ENCODE measurements at places on chromosomes 16 and 17. TPM values are rescaled to one million over a fixed set of nuclear protein-coding genes. Genes with fewer than 3 reads are reported as not detected.

DNA sequence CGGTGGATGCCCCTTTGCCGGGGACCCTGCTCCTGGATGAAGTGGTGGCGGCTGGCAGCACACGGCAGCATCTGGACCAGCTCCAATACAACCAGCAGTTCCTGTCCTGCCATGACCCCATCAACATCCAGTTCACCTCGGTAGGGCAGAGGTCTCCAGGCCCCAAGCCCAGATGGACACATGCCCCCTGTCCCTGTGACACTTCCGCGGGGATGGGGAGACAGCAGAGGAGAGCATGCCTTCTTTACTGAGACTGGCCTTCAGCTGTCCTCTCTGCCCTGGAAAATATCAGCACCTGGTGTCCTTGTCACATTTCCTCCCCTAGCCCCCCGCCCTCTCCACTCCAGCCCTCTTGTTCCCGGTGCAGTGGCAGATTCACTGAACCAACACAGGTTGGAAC lies 6.2 kb downstream of the CHAD start:
- no peak overlapping the region for H3K4me3 ChIP-seq
- H3K36me3 ChIP-seq, result no peaks in the 10 kb centered on the region
- no peak overlapping the region for H3K27ac ChIP-seq

The PLEKHG4 gene
- polyA plus RNA-seq, result 28.5 TPM

DNA sequence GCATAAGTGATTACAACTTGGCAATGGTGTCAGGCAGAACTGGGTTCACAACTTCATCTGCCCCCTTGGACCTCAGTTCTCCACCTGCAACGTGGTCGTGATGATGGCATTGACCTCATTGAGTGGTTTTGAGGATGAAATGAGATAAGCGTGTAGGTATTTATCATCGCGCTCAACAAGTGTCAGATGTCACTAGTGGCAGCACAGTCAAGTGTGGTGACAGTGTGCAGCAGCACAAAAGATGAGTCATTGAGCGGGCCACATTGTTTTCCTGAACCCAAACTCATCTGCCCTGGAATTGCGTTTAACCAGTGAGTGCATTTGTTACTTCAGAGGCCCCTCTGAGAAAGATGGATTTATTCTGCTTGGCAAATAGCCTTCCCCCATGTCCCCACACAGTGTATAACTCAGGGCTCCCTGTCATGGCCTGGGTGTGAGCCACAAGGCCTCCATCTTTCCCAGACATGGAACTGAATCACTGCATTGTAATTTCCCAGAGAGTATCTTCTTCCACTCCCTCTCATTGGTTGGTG lies 20.9 kb downstream of the IRX3 start:
- DNase-seq, result no peak
- H3K36me3 ChIP-seq, result no peaks in the 10 kb centered on the region
- H3K4me3 ChIP-seq, result no peak overlapping the region
- H3K27me3 ChIP-seq, result no peaks in the 10 kb centered on the region

DNA sequence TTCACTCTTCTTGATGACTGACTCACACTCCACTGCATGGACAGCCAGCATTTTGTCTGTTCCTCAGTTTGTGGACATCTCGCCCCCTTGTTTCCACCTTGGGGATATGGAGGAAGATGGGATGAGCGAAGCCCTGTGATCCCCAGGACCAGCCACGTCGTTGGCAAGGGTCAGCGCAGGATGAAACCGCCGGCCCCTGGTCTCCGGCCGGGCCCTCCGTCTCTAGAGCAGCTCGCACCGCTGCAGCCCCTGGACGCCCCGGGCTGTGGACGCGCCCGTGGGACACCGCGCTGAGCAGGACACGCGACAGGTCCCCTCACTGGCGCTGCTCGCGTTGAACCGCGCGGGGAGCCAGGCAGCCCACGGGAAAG lies 604 bp upstream of the ZC3H18 start:
- H3K4me3 ChIP-seq, result peak overlapping the region; percentile 72
- no peaks in the 10 kb centered on the region for H3K27me3 ChIP-seq
- H3K36me3 ChIP-seq, result no peaks in the 10 kb centered on the region
- H3K4me1 ChIP-seq, result peaks cover 19% of the 10 kb centered on the region

GRCh38 chr17:48244121-48244711 lies 136.7 kb downstream of the SNX11 start:
- no peaks in the 10 kb centered on the region for H3K36me3 ChIP-seq
- no peaks in the 10 kb centered on the region for H3K27me3 ChIP-seq
- H3K4me1 ChIP-seq, result no peaks in the 10 kb centered on the region
- no peak overlapping the region for H3K27ac ChIP-seq

GRCh38 chr16:86496262-86496928 lies 13.9 kb upstream of the FOXF1 start:
- H3K27ac ChIP-seq, result no peak overlapping the region
- no peaks in the 10 kb centered on the region for H3K36me3 ChIP-seq
- DNase-seq, result no peak
- no peaks in the 10 kb centered on the region for H3K4me1 ChIP-seq
- no peaks in the 10 kb centered on the region for H3K27me3 ChIP-seq

The ASGR1 gene
- polyA plus RNA-seq, result 1.2 TPM

DNA sequence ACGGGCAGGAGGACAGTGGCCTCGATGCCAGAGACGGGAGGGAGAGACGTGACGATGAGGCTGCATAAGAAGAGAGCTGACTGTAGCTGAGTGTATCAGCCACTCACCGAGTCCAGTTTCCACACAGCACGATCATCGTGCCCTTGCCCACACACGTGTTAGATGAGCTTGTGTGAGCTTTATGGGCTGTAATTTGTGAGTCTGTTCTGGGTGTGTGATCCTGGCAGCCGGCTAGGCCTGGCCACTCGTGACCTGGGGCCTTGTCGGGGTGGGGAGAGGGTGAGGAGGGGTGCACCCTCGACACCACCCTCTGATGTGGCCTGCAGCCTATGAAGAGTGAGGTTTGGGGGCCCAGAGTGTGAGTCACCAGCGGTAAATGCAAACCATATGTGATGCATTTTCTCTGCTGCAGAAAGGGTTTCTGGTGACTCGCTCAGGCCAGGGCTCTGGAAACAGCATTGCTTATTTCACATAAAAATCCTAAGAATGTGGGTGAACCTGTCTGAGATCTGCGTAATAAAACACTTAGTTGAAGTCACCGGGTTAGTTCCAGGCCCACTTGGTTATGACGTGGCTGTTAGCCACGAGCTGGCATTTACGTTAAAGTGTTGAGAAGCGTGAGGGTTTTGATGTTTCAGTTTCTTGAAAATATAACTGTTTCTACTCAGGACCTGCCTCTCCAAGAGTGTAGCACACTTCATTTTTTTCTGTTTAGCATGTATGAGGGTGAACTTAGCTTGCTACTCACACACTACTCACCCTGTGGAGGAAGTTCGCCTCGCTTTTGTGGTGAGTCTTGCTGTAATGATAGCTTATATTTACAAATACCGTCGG lies 4.2 kb downstream of the METRNL start:
- H3K27me3 ChIP-seq, result no peaks in the 10 kb centered on the region
- no peaks in the 10 kb centered on the region for H3K36me3 ChIP-seq
- peaks cover 12% of the 10 kb centered on the region for H3K4me1 ChIP-seq
- no peak for DNase-seq

DNA sequence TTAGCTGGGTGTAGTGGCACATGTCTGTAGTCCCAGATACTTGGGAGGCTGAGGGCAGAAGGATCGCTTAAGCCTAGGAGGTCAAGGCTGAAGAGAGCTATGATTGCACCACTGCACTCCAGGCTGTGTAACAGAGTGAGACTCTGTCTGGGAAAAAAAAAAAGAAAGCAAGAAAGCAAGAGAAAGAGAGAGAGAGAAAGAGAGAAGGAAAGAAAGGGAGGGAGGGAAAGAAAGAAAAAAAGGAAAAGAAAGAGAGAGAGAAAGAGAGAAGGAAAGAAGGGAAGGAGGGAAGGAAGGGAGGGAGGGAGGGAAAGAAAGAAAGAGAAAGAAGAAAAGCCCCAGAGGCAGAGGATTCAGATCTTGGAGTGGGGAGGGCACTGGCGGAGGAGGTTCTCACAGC lies 6.5 kb downstream of the DHX58 start:
- H3K27ac ChIP-seq, result no peak overlapping the region
- no peak overlapping the region for H3K4me3 ChIP-seq
- H3K27me3 ChIP-seq, result no peaks in the 10 kb centered on the region
- H3K36me3 ChIP-seq, result no peaks in the 10 kb centered on the region
- H3K4me1 ChIP-seq, result no peaks in the 10 kb centered on the region

GRCh38 chr17:71921796-71922195 lies 199.0 kb upstream of the SOX9 start:
- no peaks in the 10 kb centered on the region for H3K27me3 ChIP-seq
- DNase-seq, result no peak
- H3K4me3 ChIP-seq, result no peak overlapping the region
- no peak overlapping the region for H3K27ac ChIP-seq

DNA sequence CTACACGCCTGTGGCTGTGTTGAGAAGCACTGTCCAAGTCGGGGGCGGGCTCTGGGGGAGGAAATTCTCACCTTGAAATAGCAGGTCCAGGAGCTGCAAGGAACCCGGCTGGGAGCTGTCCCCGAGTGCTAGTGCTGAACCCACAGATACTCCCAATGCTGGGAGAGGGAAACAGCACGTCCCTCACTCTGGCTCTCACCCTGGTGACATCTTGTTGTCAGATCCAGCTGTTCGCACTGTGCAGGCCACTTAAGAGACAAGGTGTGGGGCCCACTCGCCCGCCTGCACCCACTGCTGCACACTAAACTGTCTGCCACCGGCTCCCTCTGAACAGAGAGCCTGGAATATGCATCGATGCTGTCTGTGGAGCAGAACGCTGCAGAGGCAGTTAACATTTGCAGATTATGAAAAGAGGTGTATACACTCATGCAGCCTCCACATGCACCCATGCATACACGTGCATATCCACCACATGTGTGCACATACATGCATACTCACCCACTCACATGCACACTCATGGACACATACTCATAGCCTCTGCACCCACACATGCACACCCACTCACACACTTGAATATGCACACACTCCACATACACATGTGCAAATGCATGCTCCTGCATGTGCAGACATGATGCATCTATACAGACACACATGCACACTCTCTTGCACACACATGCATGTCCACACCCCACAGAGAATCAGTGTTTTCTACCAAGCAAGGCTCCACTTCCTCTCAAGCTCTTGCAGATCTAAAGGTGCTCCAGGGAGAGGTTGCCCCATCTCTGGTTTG lies 42.0 kb downstream of the MGAT5B start:
- H3K4me1 ChIP-seq, result no peaks in the 10 kb centered on the region
- no peaks in the 10 kb centered on the region for H3K27me3 ChIP-seq
- no peaks in the 10 kb centered on the region for H3K36me3 ChIP-seq
- DNase-seq, result peak; percentile 44
- no peak overlapping the region for H3K4me3 ChIP-seq
- no peak overlapping the region for H3K27ac ChIP-seq

DNA sequence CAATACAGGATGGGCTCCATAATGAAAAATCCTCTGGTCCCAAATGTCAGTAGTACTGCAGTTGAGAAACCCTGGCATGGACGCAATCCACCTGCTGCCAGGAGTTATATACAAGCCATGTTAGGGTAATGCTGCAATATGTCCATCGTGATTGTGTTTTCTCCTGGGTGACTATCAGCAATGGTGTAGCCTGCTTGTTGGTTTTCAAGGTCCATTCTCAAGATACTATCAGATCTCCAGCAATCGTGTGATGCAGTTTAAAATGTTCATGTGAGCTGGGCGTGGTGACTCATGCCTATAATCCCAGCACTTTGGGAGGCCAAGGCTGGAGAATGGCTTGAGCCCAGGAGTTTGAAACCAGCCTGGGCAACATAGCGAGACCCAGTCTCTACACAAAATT lies 24.0 kb downstream of the ABCC1 start:
- H3K27ac ChIP-seq, result no peak overlapping the region
- H3K4me3 ChIP-seq, result no peak overlapping the region
- no peak for DNase-seq
- H3K27me3 ChIP-seq, result no peaks in the 10 kb centered on the region

The VPS25 gene
- polyA plus RNA-seq, result 24.6 TPM

The MYH11 gene
- 24.7 TPM for polyA plus RNA-seq

DNA sequence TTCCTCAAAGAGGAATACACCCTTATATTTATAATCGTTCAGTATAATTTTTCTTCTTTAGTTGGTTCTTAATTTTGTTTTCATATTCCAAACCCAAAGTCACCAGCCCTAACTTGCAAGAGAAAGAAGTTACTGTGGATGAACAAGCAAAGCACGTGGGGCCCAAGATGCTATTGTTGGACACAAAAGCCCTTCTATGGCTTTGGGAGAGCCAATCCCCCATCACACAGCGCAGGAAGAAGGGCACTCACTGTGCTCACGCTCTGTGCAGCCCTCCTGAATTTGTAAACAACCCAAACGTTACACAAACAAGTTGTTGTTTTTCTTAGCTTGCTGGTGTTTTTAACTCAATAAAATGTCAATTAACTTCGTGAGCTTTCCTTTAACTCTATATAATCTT lies 22.5 kb downstream of the SPPL2C start:
- no peaks in the 10 kb centered on the region for H3K36me3 ChIP-seq
- DNase-seq, result no peak
- H3K4me3 ChIP-seq, result no peak overlapping the region
- no peaks in the 10 kb centered on the region for H3K27me3 ChIP-seq

DNA sequence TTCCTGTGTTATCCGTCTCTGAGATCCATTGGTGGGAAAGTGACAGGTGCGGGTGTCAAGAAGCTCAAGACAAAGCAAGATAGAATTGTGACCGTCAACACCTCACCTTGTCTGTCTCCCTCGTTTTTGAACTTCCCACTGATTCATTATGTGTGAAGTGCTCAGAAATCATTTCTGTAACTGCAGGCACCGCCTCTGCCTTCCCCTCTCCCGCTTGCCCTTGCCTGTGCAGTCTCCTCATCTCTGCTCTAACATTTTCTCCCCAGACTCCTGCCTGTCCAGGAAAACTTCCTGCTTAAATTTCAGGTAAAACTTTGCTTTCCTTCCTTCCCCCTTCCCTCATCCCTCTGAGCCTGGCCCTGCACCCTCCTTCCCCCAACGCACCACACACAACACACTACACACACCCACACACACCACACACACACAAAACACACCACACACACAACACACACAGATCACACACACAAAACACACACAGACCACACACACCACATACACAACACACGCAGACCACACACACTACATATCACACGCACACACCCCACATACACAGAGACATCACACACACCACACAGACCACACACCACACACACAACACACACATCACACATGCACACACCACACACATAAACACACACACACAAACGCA lies 25.7 kb downstream of the CALB2 start:
- H3K36me3 ChIP-seq, result no peaks in the 10 kb centered on the region
- no peak for DNase-seq
- peaks cover 8% of the 10 kb centered on the region for H3K4me1 ChIP-seq
- no peaks in the 10 kb centered on the region for H3K27me3 ChIP-seq

The TMEM204 gene
- 8.8 TPM for polyA plus RNA-seq

The GAST gene
- polyA plus RNA-seq, result not detected

DNA sequence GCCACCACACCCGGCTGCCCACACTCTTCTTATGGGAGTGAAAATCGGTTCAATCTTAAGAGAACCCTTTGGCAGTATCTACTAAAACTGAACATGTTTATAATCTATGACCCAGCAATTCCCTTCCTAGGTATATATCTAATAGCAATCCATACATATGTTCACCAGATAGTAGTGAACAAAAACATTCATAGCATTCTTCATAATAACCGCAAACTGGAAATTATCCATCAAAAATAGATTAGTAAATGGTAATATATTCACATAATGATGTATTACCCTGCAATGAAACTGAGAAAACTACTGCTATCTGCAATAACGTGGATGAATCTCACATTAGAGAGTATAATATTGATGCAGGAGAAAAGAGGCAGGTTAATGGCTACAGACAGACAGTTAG lies 23.1 kb downstream of the COPRS start:
- no peak overlapping the region for H3K27ac ChIP-seq
- no peaks in the 10 kb centered on the region for H3K36me3 ChIP-seq
- DNase-seq, result no peak
